Glutamatergic neuron (in vitro differentiated cells): ENCODE measurements at places on chromosomes 16 and 17.
A peak's percentile ranks its signal among the peaks of the same experiment; 100 is the strongest.

GRCh38 chr16:71762186-71762585, 37.7 kb upstream of the PHLPP2 start:
- DNase-seq, result no peak

- DNase-seq, result no peak
These were observed 16.9 kb upstream of the KDM6B start for GRCh38 chr17:7816926-7817642.

GRCh38 chr16:54175552-54176375, 110.8 kb downstream of the IRX3 start:
- no peak for DNase-seq

- DNase-seq, result no peak
These were observed 25.8 kb downstream of the EPN2 start for GRCh38 chr17:19262650-19263631.

DNA sequence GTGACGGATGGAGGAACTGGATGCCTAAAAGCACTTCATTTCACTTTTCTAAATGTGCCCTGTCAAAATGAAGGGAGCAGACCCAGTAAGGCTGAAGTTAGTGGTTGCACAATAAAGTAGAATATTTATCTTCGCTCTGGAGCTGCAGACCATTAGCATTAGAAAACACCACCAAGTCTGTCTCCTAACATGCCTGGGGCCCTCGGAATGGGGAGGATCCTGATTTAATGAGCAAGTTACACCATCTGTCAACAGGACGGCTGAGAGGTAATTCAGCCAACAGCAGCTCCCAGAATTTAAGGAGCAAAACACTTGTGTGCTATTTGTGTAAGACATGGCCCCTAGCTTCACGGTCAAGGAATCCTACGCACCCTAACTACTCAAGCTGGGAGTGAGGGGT, 22.3 kb downstream of the CA10 start:
- no peak for DNase-seq

- DNase-seq, result no peak
These were observed 536 bp downstream of the SLC38A10 start for GRCh38 chr17:81294512-81295030.

DNA sequence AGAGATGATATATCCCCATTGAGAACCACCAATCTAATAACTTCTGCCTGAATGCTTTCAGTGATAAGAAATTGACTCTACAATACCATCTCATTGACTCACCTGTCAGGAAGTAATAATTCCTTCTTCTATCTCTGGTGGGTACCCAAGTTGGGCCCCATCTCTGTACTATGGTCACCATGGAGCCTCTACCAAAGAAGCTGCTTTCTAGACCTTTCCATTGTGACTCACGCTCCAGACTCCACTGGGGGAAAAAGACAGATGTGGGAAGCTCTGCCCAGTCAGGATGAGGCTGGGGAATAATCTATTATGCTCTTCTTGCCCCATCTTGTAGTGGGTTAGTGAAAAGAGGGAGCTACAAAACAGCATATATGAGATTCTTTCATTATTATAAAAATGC, 100.4 kb downstream of the COPRS start:
- no peak for DNase-seq

- DNase-seq, result no peak
These were observed 600 bp upstream of the BLTP2 start for GRCh38 chr17:28645576-28645939.

- no peak for DNase-seq
These were observed 41.5 kb upstream of the MED9 start for GRCh38 chr17:17435323-17435722.

- no peak for DNase-seq
These were observed 217.2 kb downstream of the SNX29 start for GRCh38 chr16:12193692-12194091.

DNA sequence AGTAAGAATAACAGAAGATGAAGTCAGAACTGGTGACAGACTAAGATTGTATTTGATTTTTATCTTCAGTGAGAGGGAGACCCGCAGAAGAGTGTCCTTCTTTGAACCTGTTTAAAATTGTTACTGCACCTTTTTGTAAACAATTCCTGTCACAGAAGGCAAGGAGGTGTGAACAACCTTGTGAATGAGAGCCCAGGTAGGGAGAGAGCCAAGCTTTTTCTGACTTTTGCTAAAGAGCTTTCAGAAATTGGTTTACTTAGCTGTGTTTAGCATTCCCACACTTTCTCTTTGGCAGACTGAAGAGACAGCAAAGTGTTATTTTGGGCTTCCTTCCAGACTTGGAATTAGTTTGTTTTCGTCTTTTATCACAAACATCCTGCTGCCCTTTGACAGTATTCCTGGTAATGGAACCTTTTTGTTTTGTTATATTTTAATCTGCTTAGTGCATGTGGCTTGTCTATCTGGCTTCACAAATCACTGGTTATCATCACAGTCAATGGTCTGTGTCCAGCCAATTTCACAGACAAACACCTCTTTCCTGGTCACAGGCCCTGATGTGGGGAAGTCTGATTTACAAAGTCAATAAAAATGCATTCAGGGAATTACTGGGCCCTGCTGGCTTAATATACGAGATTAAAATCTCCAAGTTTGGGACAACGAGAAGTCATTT, 85.7 kb upstream of the HS3ST2 start:
- DNase-seq, result no peak

DNA sequence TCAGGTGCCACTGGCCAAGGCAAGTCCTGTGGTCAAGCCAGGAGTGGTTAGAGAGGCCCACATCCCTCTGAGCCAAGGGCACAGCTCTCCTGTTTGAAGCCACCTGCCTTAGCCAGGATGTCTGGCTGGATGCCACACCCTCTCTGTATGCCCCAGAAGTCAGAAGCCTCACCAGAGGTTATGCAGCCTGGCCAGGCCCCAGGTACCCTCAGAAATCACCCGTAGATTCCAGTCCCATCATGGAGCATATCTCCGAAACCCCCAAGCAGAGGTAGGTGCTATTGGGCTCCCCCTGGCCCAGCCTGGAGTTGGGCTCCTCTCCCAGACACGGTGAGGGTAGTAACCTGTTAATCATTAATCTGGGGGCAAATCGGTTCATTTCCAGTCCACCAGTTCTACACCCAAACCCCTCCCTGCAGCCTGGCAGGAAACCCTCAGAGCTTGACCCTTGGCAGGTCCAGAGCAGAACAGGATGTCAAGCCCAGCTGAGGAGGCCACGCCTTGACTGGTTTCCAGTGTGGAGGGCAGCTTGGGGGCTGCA, 60.6 kb upstream of the TMEM97 start:
- no peak for DNase-seq

DNA sequence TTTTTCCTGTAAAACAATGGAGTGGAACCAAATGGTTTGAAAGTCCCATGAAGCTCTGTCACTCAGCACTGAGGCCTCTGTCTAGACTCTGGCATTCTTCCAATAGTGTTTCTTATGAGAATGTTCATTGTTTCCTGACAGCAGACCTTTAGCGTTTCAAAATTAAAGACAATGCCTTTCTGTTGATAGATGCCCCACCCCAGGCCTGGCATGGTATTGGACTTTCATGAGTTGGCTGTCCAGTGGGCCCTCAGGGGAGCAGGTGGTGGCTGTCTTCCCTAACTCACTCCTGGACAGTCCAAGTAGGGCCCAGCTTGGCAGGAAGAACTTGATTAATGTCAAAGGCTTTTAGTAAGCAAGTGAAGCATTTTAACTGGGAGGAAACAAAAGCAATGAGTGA, 186.5 kb upstream of the CCL2 start:
- no peak for DNase-seq

- DNase-seq, result no peak
These were observed 1.1 kb downstream of the NDEL1 start for GRCh38 chr17:8436844-8437171.

- DNase-seq, result no peak
These were observed 12.8 kb upstream of the SMG1 start for GRCh38 chr16:18938986-18939385.

GRCh38 chr16:70778901-70779309, 22.1 kb downstream of the VAC14 start:
- DNase-seq, result no peak

- peak; percentile 12 for DNase-seq
These were observed 99.5 kb downstream of the C16orf78 start for GRCh38 chr16:49473131-49473530.

- DNase-seq, result no peak
These were observed 202.8 kb upstream of the C16orf82 start for GRCh38 chr16:26863931-26864330.

DNA sequence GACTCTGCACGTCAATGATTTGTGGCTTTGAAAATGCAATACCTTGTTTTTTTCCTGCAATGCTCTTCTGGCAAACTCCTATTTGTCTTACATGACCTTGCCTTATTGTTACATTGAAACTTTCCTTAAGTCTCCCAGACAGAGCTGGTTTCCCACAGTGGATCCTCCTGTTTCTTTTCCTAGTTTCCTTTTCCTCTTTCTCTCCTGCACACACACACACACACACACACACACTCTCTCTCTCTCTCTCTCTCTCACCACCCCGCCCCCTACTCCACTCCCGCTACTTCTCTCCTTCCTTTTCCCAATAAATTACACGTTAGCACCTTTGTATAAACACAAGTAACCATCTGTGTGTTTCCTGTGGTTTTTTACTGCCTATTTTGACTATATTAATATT, 2.3 kb downstream of the ORC6 start:
- DNase-seq, result no peak

- DNase-seq, result no peak
These were observed 22.6 kb downstream of the SCNN1B start for GRCh38 chr16:23324727-23325126.

- DNase-seq, result no peak
These were observed 25.4 kb downstream of the IL4R start for GRCh38 chr16:27339180-27339579.

- no peak for DNase-seq
These were observed 4.6 kb downstream of the CD300LB start for GRCh38 chr17:74526681-74527080.

DNA sequence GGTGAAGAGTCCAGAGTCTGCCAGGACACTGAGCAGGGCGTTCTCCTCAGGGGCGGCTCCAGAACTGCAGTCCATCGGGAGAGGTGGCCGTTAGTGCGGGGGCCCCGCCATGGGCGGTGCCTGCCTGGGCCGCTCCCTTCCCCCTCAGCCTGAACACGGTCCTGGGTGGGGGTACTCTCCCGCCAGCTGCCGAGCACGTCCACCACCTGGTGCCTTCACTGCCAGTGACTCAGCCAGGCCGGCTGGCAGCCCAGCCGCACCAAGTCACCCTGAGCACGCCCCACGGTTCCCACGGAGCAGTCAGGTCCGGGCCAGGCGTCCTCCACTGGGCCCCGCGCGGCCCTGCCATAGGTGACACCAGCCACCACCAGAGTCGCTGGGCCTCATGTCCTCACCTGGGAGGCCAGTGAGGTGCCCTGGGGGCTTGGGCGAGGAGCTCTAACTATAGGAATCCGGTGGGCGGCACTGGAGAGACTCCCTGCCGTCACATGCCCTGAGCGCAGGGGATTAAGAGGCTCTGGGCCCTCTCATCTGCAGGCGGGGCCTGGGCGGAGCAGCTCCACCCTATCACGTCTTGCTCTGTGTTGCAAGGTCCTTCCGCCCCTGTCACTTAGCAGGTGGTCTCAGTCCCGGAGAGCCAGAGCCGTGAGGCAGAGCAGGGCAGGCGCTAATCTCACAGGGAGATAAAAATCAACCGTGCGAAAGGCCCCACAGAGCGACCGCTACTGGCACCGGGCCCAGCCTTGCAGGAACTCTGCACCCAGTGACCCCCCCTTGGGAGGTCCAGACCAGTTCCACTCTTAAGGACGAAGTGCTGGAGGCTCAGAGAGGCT, 14.3 kb downstream of the PIEZO1 start:
- DNase-seq, result no peak

DNA sequence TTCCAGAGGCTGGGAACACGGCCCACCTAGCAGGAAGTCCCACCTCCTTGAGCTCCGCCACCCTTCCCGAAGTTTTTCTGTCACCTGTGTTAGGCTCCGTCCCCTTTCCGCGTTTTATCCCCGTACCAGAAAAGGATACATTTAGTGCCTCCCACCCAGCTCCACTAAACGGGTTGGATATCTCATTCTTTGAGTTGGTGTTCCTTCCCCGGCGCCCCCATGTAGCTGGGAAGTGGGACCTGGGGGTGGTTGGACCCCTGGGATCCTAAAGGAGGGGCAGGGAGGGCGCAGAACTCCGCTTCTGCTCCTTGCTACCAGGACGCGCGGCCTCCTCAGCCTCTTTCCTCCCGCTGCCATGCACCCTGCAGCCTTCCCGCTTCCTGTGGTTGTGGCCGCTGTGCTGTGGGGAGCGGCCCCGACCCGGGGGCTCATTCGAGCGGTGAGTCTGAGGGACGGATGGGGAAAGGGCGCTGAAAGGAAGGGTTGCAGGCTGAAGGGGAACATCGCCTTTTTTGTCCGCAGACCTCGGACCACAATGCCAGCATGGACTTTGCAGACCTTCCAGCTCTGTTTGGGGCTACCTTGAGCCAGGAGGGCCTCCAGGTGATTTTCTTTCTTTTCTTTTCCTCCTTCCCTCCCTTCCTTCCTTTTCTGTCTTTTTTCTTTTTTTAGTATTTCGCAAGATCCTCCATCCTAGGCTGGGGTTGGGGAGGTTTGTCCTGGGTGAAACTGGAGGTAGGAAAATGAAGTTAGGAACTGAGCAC, 669 bp downstream of the RNF167 start:
- DNase-seq, result peak; percentile 69

DNA sequence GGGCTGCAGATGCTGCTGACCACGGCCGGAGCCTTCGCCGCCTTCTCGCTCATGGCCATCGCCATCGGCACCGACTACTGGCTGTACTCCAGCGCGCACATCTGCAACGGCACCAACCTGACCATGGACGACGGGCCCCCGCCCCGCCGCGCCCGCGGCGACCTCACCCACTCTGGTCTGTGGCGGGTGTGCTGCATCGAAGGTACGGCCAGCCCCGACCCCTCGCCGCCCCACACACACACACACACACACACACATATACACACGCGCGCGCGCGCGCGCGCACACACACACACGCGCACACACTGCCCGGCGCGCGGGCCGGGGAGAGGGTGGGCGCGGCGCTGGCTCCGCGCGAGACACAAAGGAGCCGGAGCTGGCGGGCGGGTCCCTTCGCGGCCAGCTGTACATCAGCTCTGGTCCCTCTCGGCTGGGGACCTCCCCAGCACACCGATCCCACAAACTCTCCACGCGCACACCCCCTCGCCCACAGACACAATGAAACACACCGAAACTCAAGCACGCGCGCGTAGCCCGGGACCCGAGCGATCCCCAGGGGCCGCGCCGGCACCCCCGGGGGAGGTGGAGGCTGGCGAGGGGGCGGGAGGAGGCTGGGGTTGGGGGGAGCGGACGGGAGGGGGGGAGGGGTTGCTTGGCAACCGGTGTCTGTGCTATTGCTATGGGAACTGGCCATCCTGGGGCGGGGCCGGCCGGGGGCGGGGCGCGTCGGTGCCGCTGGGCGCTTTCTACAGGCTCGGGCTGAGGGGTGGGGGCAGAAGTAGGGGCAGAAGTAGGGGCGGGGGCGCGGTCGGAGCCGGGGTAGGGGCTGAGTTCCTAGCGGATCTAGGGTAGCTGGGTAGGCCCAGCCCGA, 658 bp downstream of the CACNG4 start:
- DNase-seq, result peak; percentile 87

- DNase-seq, result no peak
These were observed 33.0 kb upstream of the GUCY2D start for GRCh38 chr17:7969433-7969832.

- no peak for DNase-seq
These were observed 29.0 kb upstream of the HEATR6 start for GRCh38 chr17:60107526-60108257.
